ENCODE measurements at places on chromosomes 13 and 19.

GRCh38 chr19:29645911-29646310 lies 19.4 kb upstream of the PLEKHF1 start:
- DNase-seq, result no peak
- no peaks in the 10 kb centered on the region for H3K36me3 ChIP-seq
- peak overlapping the region; percentile 33 for H3K4me3 ChIP-seq
- no peaks in the 10 kb centered on the region for H3K27me3 ChIP-seq

GRCh38 chr19:18433015-18433691 lies 4.8 kb downstream of the ISYNA1 start:
- peaks cover 9% of the 10 kb centered on the region for H3K4me1 ChIP-seq
- DNase-seq, result no peak
- H3K27me3 ChIP-seq, result no peaks in the 10 kb centered on the region
- H3K36me3 ChIP-seq, result peaks cover 25% of the 10 kb centered on the region
- H3K4me3 ChIP-seq, result peak overlapping the region; percentile 54
- no peak overlapping the region for H3K27ac ChIP-seq

DNA sequence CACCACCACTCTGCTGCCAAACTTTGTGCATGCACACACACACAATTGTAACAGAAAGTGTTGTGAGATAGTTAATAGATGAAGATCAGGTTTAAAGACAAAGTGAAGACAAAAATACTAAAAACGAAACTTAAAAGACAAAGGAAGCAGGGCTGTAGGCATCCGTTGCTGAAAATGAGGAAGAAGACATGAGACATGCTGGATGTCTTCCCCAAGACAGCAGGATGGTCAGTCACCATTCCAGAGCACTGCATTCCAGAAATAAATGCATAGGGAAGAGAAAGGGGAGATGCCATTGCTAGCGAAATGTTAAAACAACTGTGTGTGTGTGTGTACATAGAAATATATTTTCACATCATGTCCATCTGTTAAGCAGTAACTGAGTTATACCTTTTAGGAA lies 520.1 kb downstream of the SUCLA2 start:
- H3K27me3 ChIP-seq, result no peaks in the 10 kb centered on the region
- no peak for DNase-seq
- H3K4me3 ChIP-seq, result no peak overlapping the region
- H3K27ac ChIP-seq, result no peak overlapping the region
- H3K4me1 ChIP-seq, result no peaks in the 10 kb centered on the region
- H3K36me3 ChIP-seq, result no peaks in the 10 kb centered on the region

- H3K27ac ChIP-seq, result no peak overlapping the region
- no peaks in the 10 kb centered on the region for H3K36me3 ChIP-seq
- no peaks in the 10 kb centered on the region for H3K4me1 ChIP-seq
Observed at GRCh38 chr13:23505007-23505406, 65.2 kb upstream of the TNFRSF19 start.

- no peak overlapping the region for H3K4me3 ChIP-seq
- peak overlapping the region; percentile 75 for H3K27ac ChIP-seq
- peaks cover 57% of the 10 kb centered on the region for H3K4me1 ChIP-seq
- no peak for DNase-seq
- H3K27me3 ChIP-seq, result no peaks in the 10 kb centered on the region
- peaks cover 22% of the 10 kb centered on the region for H3K36me3 ChIP-seq
Observed at GRCh38 chr13:110624766-110625756, 9.7 kb downstream of the NAXD start.

GRCh38 chr13:108213946-108214345 lies 1.4 kb downstream of the LIG4 start:
- peaks cover 15% of the 10 kb centered on the region for H3K4me1 ChIP-seq
- H3K27me3 ChIP-seq, result no peaks in the 10 kb centered on the region
- H3K36me3 ChIP-seq, result peaks cover 27% of the 10 kb centered on the region
- no peak for DNase-seq
- peak overlapping the region; percentile 77 for H3K4me3 ChIP-seq

DNA sequence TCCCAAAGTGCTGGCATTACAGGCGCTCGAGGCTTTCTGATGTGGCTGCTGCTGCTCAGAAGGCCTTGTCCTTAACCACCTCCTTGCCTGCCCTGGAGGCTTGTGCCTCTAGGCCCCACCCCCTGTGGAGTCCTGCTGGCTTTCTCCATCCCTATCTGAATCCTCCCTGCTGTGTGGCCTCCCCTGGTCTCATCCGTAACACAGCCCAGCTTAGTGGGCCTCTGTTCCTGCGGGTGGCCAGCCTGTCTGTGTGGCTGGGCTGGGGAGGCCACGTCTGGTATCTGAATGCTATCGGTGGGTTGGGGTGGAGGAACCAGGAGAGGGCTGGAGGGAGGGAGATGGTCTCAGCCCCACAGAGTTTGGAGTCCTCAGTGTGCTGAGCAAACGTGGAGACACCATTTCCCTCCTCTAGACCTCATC lies 4.7 kb downstream of the RPL28 start:
- peak overlapping the region; percentile 71 for H3K27ac ChIP-seq
- H3K36me3 ChIP-seq, result peaks cover 48% of the 10 kb centered on the region
- H3K4me3 ChIP-seq, result no peak overlapping the region

- H3K27ac ChIP-seq, result no peak overlapping the region
- DNase-seq, result peak; percentile 25
- no peaks in the 10 kb centered on the region for H3K36me3 ChIP-seq
- no peak overlapping the region for H3K4me3 ChIP-seq
- peaks cover 7% of the 10 kb centered on the region for H3K4me1 ChIP-seq
- H3K27me3 ChIP-seq, result no peaks in the 10 kb centered on the region
Observed at GRCh38 chr19:6161271-6161850, 25.9 kb downstream of the ACSBG2 start.

- DNase-seq, result no peak
- H3K27me3 ChIP-seq, result peaks cover 43% of the 10 kb centered on the region
- no peak overlapping the region for H3K27ac ChIP-seq
- H3K4me3 ChIP-seq, result no peak overlapping the region
- no peaks in the 10 kb centered on the region for H3K36me3 ChIP-seq
Observed at GRCh38 chr13:44063881-44064280, 184.2 kb downstream of the LACC1 start.

- peaks cover 2% of the 10 kb centered on the region for H3K36me3 ChIP-seq
- no peak for DNase-seq
- H3K27ac ChIP-seq, result no peak overlapping the region
- H3K4me1 ChIP-seq, result peaks cover 21% of the 10 kb centered on the region
- peak overlapping the region; percentile 25 for H3K4me3 ChIP-seq
Observed at GRCh38 chr13:30111810-30112209, 195.5 kb downstream of the KATNAL1 start.

- no peak overlapping the region for H3K4me3 ChIP-seq
- no peaks in the 10 kb centered on the region for H3K27me3 ChIP-seq
- no peaks in the 10 kb centered on the region for H3K36me3 ChIP-seq
- H3K27ac ChIP-seq, result no peak overlapping the region
- no peaks in the 10 kb centered on the region for H3K4me1 ChIP-seq
Observed at GRCh38 chr13:66200555-66200954, 1029.6 kb downstream of the PCDH9 start.

GRCh38 chr13:107028751-107029150 lies 460.8 kb upstream of the ARGLU1 start:
- no peaks in the 10 kb centered on the region for H3K36me3 ChIP-seq
- DNase-seq, result no peak
- H3K4me1 ChIP-seq, result no peaks in the 10 kb centered on the region
- H3K4me3 ChIP-seq, result no peak overlapping the region
- no peaks in the 10 kb centered on the region for H3K27me3 ChIP-seq
- H3K27ac ChIP-seq, result no peak overlapping the region

- H3K27me3 ChIP-seq, result no peaks in the 10 kb centered on the region
- H3K27ac ChIP-seq, result peak overlapping the region; percentile 50
- no peaks in the 10 kb centered on the region for H3K36me3 ChIP-seq
Observed at GRCh38 chr13:26372747-26373146, 118.8 kb downstream of the CDK8 start.
